ENCODE measurements at places on chromosomes 1 and 21.

GRCh38 chr1:3663999-3664699 lies 11.8 kb downstream of the TP73 start:
- DNase-seq: peak; percentile 89

DNA sequence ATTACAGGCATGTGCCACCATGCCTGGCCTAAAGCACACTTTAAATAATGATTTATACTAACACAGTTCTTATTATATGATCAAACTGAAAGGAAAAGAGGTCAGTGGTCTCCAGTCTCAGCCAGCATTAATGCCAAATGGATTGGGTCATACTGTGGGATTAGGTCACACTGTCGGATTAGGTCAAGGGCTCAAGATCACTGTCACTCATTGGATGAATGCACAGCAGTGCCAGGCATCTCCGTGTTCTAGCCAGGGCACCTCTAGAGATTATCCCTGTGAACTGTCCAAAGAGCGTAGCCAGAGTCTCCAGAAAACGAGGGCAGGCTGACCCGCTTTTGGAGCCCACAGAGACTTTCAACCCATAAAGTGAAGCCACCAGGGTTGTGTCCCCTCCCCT lies 70.9 kb downstream of the KCNN3 start:
- no peak for DNase-seq

DNA sequence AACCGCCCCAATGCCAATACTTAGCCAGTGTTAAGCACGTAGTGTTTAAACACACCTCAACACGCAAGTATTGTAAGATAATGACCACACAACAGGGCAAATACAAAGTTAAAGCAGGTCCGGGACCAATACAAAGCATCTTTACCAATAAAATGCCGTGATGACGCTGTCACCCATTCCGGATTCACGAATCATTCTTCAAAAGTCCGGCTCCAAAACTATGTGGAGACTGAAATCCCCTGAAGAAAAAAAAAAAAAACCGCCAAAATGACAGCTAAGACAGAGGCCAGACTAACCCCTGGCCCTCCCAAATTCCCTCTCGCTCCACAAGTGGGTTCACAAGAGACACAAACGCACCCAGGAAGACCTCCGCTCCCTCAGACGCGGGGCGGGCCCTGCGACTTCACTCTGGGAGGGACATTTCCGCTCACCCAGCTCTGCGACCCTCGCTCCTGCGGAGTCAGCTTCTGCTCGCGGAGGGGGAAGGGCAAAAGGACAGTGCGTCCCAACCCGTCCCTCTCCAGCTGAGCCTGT lies 625 bp upstream of the DARS2 start:
- DNase-seq: no peak

DNA sequence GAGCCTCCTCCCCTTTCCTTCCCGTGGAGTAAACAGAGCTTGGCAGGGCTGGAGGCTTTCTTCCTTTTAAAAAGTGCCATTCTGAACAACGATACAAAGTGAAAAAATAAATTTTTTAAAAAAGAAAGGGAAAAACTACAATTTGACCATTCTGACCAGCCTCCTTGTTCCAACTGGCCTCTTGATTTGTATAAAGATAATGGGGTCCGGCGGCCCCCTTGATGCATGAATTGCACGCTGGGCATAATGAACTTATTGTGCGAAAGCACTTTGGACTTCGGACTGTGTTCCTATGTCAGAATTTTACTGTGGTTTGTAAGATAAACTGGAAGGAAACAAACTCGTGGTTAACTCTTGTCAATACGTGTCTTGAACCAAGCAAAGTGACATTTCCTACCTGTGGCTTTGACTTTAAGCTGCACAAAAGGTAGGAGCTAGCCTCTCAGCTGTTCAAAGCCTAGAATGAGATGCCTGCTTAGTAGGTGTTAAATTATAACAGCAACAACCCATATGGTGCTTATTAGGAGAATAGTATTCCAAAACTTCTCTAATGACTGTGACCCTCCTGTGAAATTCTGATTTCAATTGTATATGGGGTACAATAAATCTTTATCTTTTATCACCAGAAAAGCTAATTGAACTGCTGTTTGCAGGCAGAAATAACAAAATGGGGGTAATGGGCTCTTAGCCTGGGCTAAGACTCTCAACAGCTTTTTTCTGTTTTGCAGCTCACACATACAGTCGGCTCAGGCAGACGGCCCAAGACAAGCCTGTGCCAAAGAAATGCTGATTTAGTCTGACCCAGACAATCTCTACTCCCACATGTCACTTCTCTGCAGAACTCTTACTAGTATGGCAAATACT lies 9.3 kb downstream of the IRF2BP2 start:
- DNase-seq: peak; percentile 22

GRCh38 chr1:92310185-92310597 lies 11.3 kb downstream of the RPAP2 start:
- peak; percentile 62 for DNase-seq

DNA sequence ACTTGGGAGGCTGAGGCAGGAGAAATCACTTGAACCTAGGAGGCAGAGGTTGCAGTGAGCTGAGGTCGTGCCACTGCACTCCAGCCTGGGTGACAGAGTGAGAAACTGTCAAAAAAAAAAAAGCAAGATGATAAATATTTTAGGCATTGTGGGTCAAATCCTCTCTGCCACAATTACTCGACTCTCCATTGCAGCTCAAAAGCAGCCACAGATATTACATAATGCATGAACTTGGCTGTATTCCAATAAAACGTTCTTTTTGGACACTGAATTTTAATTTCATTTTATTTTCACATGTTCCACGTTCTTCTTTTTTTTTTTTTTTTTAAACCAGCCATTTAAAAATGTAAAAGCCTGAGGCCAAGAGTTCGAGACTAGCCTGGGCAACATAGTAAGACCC lies 69.4 kb downstream of the TCP10L start:
- DNase-seq: peak; percentile 2

GRCh38 chr1:81730881-81731280 lies 69.9 kb upstream of the ADGRL2 start:
- DNase-seq: no peak

DNA sequence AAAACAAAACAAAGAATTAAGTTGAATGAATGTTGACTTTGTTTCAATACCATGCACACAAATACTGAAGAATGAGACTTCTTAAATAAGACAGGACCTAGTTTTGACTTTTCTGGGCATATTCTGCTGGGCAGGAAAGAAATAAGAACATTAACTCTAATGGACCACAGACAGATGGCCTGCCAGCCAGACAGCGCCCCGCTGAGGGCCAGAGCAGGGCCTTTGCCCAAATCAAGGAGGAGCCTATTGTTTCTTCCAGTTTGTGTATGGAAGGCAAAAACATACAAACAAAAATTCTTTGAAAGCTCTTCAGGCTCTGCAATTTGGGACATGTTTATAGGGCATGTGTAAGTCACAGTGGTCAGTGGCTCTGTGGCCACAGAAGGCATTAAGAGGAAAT lies 44.4 kb upstream of the KIF26B start:
- DNase-seq: no peak

DNA sequence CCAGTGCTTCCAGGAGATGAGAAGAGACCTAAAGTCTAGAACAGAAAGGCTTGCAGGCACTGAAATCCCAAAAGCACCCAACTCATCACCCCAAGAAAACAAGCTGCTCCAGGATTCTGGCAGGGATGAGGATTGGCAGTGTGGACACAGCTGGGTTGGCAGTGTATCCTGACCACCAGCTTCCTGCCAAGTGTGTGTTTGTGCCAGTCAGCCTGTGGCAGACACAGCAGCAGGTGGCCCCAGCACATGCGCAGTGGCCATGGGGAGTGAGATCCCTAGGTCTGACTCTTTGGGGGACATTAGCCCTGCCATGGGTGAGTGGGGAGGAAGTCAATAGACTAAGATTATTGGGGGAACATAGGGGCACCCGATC lies 8.7 kb upstream of the SNAPIN start:
- DNase-seq: peak; percentile 22

DNA sequence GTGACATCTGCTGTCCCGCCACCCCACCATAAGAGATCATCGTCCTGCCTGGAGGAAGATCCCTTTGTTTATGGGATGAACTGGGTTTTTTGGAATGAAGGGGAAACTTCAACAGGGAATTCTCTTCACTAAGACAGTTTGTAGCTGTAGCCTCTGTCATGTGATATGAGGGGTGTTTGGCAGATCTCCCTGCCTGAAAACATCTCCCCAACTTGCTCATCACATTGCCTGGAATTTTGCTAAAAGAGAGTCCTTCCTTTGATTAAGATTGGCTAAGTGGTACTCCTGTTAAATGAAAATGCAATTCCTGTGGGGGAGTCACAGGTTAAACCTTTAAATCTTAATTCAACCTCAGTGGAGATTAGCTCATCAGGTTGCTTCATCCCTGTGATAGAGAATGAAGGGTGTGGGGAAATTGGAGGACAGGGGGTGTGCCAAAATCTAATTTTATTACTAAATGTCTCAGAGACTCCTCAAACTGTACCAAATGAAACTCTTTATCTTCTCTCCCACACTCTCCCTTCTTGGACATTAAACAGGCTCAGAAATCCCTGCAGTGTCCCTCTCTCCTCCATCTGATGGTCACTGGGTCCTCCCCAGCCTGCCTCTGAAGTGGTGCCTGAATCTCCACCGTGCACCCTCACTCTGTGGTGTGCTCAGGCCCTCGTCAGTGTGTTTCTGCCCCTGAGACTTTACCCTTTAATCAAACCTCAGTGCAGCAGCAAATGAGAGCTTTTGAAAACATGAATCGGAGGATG lies 54.8 kb downstream of the IER5 start:
- DNase-seq: no peak

All from NCI-H1105 treated with DMSO at 0.1 percent for 48 hours (cell line).